ENCODE measurements at places on chromosomes 2 and 18.

DNA sequence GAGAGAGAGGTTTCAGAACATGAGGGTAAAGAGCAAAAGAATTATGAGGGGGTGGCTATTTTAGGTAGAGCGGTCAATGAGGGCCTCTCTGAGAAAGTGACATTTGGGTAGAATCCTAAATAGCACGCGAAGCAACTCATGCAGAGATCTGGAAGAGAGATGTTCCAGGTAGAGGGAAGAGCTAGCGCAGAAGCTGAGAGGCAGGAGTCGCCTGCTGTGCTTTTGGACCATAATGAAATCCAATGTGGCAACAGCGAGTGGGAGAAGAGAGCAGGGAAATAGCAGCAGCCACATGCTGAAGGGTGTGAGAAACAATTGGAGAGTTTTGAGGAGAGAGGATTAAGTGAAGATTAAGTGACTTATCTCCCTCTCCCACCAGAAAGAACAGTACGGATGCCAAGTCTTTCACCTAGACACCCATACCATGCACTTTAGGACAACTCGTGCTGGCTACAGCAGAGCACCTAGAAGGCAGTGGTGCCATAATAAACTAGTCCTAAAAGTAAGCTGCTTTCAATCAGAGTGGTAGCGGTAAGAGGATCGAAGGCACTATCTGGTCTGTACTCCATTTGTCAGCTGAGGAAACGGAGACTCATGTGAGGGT is 129.7 kb downstream of the LRP2 start:
- H3K4me3 ChIP-seq: no peak overlapping the region
- H3K27ac ChIP-seq: no peak overlapping the region
- H3K27me3 ChIP-seq: no peaks in the 10 kb centered on the region
- H3K36me3 ChIP-seq: no peaks in the 10 kb centered on the region
- H3K4me1 ChIP-seq: no peaks in the 10 kb centered on the region

- no peak overlapping the region for H3K27ac ChIP-seq
- no peaks in the 10 kb centered on the region for H3K27me3 ChIP-seq
- no peak for DNase-seq
- H3K4me3 ChIP-seq: peak overlapping the region; percentile 90
- H3K36me3 ChIP-seq: no peaks in the 10 kb centered on the region
These were observed 1.0 kb downstream of the ZDBF2 start for GRCh38 chr2:206275312-206276055.

DNA sequence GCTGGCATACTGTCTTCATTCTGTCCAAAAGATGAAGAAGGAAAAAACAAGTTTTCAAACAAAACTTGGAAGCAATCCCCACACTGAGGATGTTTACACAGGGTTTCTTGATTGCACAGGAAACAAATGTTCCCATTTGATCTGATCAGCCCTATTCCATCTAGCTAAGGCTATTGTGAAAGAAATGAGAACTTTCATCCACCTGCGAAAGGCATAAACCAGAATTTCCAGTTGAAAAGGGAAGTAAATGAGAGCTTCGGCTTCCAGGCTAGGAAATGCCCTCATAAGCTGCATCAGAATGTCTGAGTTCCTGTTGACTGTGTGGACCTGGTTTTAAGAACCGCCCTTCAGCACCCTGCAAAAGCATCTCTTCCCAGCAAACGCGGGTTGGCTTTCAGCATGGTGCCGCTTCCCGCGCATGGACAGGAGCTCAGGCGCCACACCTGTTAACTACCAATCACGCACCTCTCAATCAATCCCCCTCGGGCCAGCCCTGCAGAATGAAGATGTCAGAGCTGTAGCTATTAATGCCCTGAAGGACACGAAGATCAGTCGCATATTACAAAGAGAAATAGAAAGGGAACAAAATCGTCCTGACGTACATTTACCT is 850.4 kb downstream of the GALR1 start:
- DNase-seq: no peak
- H3K27ac ChIP-seq: no peak overlapping the region
- peaks cover 16% of the 10 kb centered on the region for H3K36me3 ChIP-seq
- peaks cover 2% of the 10 kb centered on the region for H3K4me1 ChIP-seq
- no peak overlapping the region for H3K4me3 ChIP-seq

DNA sequence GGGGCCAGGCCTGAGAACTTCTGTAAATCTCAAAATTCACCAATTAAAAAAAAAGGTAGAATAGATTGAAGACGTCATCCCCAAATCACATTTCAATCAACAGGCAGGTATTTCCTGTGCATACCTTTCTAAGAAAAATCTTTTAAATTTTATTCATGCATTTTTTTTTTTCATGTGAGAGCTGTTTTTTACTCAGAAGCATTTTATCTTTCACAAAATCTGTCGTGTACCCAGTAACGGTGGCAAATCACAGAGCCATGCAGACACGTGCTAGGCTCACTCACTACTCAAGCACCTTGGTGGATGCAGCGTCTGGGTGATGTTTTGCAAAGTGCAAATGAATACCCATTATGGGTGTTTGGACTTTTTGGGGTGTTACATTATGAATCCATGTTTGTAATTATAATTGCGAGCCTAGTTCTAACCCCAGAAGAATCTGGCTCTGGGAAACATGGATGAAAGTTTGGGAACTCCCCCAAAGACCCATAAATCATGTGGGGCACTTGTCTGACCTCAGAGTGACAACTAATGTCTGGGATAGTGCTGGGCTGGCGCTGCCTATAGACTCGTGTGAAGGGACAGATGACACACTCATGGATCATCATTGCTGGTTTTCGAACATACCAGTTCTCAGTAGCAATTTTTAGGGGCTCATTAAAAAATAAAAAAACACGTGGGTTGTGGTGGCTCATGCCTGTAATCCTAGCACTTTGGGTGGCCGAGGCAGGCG is 335.2 kb downstream of the LPIN1 start:
- H3K36me3 ChIP-seq: no peaks in the 10 kb centered on the region
- no peak for DNase-seq
- H3K4me3 ChIP-seq: no peak overlapping the region
- H3K27ac ChIP-seq: no peak overlapping the region
- H3K4me1 ChIP-seq: peaks cover 5% of the 10 kb centered on the region
- H3K27me3 ChIP-seq: no peaks in the 10 kb centered on the region

GRCh38 chr2:46347648-46348280 is 50.6 kb downstream of the EPAS1 start:
- no peak overlapping the region for H3K4me3 ChIP-seq
- H3K27me3 ChIP-seq: no peaks in the 10 kb centered on the region
- H3K36me3 ChIP-seq: no peaks in the 10 kb centered on the region
- DNase-seq: no peak

GRCh38 chr18:22026362-22026761 is 143.0 kb upstream of the GATA6 start:
- H3K36me3 ChIP-seq: no peaks in the 10 kb centered on the region
- no peak for DNase-seq
- no peaks in the 10 kb centered on the region for H3K4me1 ChIP-seq

GRCh38 chr18:5415665-5416064 is 120.1 kb upstream of the ZBTB14 start:
- no peak overlapping the region for H3K27ac ChIP-seq
- no peaks in the 10 kb centered on the region for H3K27me3 ChIP-seq
- H3K4me1 ChIP-seq: no peaks in the 10 kb centered on the region
- no peaks in the 10 kb centered on the region for H3K36me3 ChIP-seq
- no peak for DNase-seq

DNA sequence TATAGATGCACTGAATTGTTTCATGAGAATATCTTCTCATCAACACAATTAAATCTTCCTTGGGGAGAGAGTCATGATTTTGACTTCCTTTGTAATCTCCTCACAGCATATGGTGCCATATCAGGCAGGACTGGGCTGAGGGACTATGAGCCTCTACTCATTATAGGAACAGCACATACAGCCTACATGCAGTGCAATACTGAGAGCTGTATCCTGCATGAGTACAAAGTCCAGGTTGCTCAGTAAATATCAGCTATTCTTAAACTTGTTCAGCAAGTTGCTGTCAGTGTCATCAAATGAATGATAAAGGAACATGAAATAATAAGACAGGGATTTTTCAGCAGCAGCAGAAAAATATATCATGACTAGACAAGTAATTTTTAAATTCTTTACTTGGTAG is 10.8 kb downstream of the DLGAP1 start:
- no peaks in the 10 kb centered on the region for H3K27me3 ChIP-seq
- no peak overlapping the region for H3K4me3 ChIP-seq
- H3K4me1 ChIP-seq: peaks cover 5% of the 10 kb centered on the region
- DNase-seq: no peak

DNA sequence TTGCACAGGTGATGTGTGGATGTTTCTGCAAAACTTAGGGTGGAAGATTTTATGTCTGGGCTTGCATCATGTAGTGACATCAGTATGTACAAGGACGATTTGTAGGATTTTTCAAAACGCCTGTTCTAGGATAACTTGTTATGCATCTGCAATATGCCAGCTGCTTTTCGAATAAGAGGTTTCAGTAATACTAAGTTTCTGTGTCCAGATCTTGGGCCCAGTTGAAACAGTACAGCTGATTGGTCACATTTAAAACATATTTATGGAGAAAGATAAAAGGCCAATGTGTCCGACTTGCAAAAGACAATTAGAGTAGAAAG is 1.2 kb downstream of the PTPN4 start:
- H3K27ac ChIP-seq: no peak overlapping the region
- H3K36me3 ChIP-seq: peaks cover 2% of the 10 kb centered on the region
- H3K4me3 ChIP-seq: peak overlapping the region; percentile 85
- no peaks in the 10 kb centered on the region for H3K27me3 ChIP-seq
- DNase-seq: no peak
- peaks cover 5% of the 10 kb centered on the region for H3K4me1 ChIP-seq

DNA sequence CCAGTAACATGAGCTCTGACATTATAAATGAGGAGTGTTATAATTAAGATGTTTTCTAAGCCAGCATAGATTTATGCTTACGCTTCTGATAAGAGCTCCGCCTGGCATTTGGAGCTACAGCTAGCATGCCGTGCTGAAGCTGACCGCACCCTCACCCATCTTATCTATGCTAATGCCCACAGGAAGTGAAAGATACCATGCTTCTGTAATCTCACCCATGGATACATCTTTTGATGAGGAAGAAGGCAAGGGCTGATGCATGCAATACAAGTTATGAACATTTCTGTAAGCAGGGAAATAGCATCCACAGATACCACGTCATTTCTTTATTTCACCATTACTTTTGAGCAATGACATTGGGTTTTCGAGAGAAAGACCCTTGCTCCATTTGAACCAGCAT is 82.3 kb downstream of the ARL4C start:
- H3K27ac ChIP-seq: no peak overlapping the region
- 0 out of 2 replicates have a peak, but pooled peaks cover 2% of the 10 kb centered on the region for H3K4me1 ChIP-seq
- no peak for DNase-seq
- H3K27me3 ChIP-seq: no peaks in the 10 kb centered on the region

DNA sequence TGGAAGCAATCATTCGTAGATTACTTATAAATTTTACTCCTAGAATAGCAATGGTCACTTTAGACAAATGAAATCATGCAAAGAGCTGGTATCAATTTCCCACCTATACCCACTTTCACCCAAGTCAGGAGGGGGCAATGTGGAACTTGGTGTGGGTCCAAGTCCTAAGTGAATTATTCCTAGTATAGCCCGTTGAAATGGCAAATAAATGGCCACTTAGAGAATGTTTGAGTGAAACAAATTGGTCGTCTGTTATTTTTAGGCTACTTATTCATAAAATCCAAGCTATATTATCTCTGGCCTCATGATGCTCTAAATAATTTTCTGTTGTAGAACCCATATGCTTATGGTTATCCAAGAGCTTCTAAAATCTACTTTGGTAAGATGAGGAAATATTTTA is 98.1 kb downstream of the MYO3B start:
- H3K36me3 ChIP-seq: no peaks in the 10 kb centered on the region
- no peak for DNase-seq
- H3K27ac ChIP-seq: no peak overlapping the region
- no peaks in the 10 kb centered on the region for H3K27me3 ChIP-seq
- no peak overlapping the region for H3K4me3 ChIP-seq

DNA sequence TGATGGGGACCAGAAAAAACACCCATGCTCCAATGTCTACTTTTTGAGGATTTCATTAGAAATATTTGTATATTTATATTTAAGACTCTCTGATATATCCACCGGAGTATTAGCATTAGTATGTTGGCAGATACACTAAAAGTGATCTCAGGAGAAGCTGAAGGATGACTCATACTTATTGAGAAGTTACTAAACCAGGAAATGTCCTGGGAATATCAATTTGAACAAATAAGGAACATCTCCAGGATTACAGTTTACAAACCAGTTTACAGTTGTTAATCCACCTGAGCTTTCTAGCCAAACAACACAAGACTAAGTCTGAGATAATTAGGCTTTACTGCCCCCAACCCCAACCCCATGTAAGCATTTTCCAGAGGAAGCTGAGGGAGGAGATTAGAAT is 16.1 kb upstream of the DPP4 start:
- H3K27ac ChIP-seq: no peak overlapping the region
- no peaks in the 10 kb centered on the region for H3K27me3 ChIP-seq
- DNase-seq: no peak
- H3K4me3 ChIP-seq: no peak overlapping the region
- no peaks in the 10 kb centered on the region for H3K36me3 ChIP-seq

- H3K4me3 ChIP-seq: no peak overlapping the region
- H3K27ac ChIP-seq: no peak overlapping the region
- no peaks in the 10 kb centered on the region for H3K27me3 ChIP-seq
- DNase-seq: no peak
- H3K4me1 ChIP-seq: no peaks in the 10 kb centered on the region
These were observed 546.7 kb upstream of the ID2 start for GRCh38 chr2:8134985-8135682.

DNA sequence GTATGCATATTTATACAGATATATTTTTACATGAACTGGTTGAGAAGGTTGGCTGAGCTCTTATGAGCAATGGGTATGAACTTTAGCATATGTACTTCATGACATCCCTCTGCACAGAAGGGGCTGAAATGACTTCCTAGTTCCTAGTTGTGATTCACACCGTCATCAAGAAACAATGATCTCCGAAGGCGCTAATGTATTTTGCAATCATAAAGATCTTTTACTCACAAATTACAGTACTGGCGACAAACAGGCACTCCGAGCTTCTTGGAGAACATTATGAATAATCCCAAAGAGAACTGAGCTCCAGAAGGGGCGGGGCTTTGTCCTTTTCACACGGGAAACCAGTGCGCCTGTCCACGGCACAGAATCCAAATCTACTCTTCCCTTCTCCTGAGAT is 18.1 kb downstream of the BCL2 start:
- H3K4me1 ChIP-seq: peaks cover 2% of the 10 kb centered on the region
- H3K27ac ChIP-seq: no peak overlapping the region
- H3K4me3 ChIP-seq: no peak overlapping the region
- no peak for DNase-seq

GRCh38 chr18:77187189-77187588 is 54.6 kb upstream of the MBP start:
- no peak overlapping the region for H3K27ac ChIP-seq
- H3K4me3 ChIP-seq: no peak overlapping the region

- no peak overlapping the region for H3K27ac ChIP-seq
- no peak for DNase-seq
- no peaks in the 10 kb centered on the region for H3K36me3 ChIP-seq
These were observed 113.3 kb downstream of the MAIP1 start for GRCh38 chr2:200068642-200069041.

GRCh38 chr2:173195100-173195499 is 119.5 kb downstream of the MAP3K20 start:
- peaks cover 28% of the 10 kb centered on the region for H3K4me1 ChIP-seq
- DNase-seq: no peak
- H3K36me3 ChIP-seq: no peaks in the 10 kb centered on the region

Data from H9 (cell line).